ENCODE measurements at places on chromosomes 7 and 10.
A peak's percentile ranks its signal among the peaks of the same experiment; 100 is the strongest.

DNA sequence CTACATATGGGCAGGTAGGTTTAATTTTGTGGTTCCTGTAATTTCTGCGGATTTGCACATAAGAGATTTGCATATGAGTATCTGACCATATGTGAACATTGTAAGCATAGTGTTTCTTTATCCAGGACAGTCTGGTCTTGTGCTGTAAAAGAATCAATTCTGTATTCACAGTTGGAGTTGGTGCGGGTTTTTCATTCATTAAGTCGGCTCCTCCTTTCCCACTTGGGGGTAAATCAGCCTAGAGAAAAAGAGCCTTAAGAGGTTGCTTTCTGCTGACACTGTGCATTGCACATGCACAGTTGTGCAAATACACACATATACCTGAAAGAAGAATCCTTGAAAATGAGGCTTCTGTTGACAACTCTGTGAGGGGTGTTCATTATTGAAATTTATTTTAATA is 6.1 kb upstream of the CYP26C1 start:
- no peak for DNase-seq

DNA sequence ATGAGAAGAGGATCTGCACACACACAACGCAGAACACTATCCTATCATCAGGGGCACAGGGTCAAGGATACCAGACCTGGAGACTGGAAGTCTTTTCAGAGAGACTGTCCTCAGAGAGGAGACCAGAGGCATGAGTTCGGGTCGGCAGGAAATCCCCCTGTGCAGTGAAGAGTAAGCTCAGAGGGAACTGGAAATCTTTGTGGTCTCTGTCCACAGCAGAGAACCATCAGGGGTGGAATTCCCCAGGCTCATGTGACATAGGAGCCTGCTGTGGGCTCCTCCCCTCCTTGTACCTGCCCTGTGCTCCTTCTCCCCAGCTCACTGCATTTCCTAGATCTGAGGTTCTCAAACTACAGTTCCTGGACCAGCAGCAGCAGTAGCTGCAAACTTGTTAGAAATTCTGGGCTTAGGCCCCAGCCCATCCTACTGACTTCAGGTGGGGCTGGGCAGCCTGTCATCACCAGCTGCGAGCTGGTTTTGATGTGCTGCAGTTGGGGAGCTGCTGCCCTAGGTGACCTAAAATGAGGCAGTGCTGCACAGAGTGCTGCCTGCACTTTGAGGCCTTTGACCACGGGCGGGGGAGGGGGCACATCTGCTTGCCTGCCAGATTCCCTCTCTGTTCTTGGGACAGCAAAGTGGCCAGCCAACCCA is 2.4 kb downstream of the ZMIZ2 start:
- DNase-seq = peak; percentile 37

GRCh38 chr7:116929021-116929420 is 24.3 kb upstream of the ST7 start:
- no peak for DNase-seq

DNA sequence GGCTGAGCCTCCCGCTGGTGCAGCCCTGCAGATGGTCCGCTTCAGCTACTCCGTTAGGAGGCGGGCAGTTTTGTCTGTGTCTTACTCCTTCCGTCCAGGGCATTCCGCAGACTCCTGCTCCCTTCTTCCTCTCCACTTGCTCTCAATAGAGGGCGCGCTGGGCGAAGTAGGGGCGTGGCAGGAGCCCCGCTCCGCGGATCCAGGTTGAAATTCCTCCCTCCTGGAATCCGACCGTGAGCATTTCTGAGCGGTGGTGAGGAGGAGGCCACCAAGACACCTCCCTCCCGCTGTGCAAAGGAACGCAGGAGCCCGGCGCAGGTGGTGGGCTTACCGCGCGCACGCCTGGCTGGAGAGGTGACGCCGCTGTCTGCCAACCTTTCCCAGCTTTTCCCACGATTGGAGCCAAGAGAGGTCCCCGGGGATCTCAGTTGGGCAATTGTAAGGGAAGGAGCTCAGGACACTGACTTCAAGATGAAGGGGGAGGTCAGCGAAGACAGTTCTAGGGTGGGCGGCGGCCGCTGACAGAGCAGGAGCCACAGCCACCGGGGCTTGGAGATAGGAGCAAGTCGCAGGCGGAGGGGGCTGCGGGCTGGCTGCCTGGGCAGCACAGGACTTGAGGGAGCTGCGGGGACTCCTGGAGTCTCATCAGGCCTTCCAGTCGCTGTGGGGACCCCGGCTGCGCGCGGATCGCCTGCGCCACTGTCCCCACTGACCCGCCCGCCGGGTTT is 1011.3 kb downstream of the XPNPEP1 start:
- no peak for DNase-seq

- no peak for DNase-seq
Observed at GRCh38 chr7:96670338-96671289, 39.0 kb downstream of the SEM1 start.

- no peak for DNase-seq
Observed at GRCh38 chr7:78863281-78863680, 590.2 kb downstream of the MAGI2 start.

- no peak for DNase-seq
Observed at GRCh38 chr10:37734971-37735370, 122.4 kb downstream of the ZNF248 start.

- peak; percentile 48 for DNase-seq
Observed at GRCh38 chr10:27998178-27998953, 513 bp downstream of the ODAD2 start.

GRCh38 chr7:51138123-51139085 is 178.2 kb downstream of the COBL start:
- DNase-seq = no peak

GRCh38 chr7:104442481-104442880 is 114.1 kb downstream of the LHFPL3 start:
- no peak for DNase-seq

DNA sequence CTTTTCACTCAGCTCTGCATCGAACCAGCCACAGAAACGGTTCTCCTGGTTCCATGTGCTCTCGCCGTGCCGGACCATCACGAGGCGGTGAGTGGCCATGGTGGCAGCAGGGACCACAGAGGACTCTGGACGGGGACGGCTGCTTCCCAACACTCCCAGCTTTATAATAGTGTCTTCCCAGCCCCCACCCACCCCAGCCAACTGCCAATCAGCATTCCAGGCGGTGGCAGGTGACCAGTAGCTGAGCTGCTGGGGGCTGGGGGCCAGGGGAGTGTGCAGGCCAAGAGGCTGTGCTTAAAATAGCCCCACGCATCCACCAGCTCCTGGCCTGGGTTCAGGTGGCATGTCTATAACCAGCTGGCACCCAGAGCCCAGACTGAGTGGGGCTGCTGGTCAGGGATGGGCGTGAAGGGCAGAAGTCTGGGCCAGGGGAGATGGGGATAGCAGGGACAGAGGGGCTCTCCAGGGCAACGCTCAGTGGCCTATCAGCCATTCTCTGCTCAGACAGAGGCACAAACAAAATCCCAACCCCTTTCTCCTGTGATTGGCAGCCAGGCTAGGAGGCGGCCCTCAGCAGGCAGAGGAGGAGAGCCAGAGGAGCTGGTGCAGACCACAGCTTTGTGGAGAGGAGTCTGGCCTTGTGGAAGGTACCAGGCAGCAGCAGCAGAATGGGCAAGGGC is at the start of gene PGAM2:
Gene PGAM2 (minus strand): TSS at position 137 of the 680 bp plus-strand sequence. CDS start 38 bp downstream, at position 99.
- DNase-seq = peak; percentile 47

GRCh38 chr7:80403686-80404241 is 108.1 kb downstream of the GNAT3 start:
- no peak for DNase-seq

GRCh38 chr10:117480097-117480496 is 62.4 kb upstream of the EMX2 start:
- no peak for DNase-seq

- DNase-seq = no peak
Observed at GRCh38 chr10:31034098-31034909, 2.6 kb upstream of the ZNF438 start.

DNA sequence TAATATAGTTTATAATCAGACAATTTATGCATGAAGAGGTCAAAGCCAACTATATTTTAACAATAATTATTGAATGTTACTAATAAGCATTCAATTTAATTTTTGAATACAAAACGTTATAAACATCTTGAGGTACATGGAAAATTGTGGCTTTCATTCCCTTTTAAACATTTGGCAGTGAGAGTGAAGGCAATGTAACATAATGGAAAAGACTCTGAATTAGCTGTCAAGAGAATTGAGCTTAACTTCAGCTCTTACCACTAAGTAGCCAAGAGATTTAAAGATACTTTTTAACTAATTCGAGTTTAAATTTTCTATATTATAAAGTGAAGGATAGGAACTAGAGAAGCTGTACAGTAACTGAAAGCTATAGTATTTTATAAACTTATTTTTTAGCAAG is 98.6 kb downstream of the SEMA3A start:
- no peak for DNase-seq

GRCh38 chr7:129434675-129435318 is 565 bp downstream of the STRIP2 start:
- no peak for DNase-seq

- no peak for DNase-seq
Observed at GRCh38 chr10:86061278-86062197, 305.1 kb downstream of the GRID1 start.

- peak; percentile 65 for DNase-seq
Observed at GRCh38 chr10:12350167-12350872, 973 bp downstream of the CAMK1D start.

- no peak for DNase-seq
Observed at GRCh38 chr7:18458830-18459229, 36.7 kb upstream of the HDAC9 start.

- peak; percentile 20 for DNase-seq
Observed at GRCh38 chr7:149772956-149773434, 393 bp downstream of the ZNF467 start.

DNA sequence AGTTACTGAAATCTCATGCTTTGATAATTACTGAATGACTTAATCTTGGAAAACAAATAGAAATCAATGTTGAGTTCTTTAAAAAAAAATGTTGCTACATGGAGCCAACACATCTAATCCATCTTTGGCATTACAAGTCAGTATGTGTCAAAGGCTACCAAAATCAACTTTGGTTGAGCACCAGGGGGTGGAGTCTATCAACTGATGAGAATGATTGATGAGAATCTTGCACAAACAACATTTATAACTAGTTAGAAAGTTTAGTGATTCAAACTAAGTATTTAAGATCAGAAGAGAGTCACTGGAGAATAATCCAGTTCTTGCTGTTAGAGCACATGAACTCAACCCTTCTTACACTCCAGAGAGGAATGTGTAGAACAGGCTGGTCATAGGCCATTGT is 70.5 kb upstream of the LRRC17 start:
- no peak for DNase-seq

- DNase-seq = no peak
Observed at GRCh38 chr7:106367018-106367420, 82.2 kb upstream of the NAMPT start.

DNA sequence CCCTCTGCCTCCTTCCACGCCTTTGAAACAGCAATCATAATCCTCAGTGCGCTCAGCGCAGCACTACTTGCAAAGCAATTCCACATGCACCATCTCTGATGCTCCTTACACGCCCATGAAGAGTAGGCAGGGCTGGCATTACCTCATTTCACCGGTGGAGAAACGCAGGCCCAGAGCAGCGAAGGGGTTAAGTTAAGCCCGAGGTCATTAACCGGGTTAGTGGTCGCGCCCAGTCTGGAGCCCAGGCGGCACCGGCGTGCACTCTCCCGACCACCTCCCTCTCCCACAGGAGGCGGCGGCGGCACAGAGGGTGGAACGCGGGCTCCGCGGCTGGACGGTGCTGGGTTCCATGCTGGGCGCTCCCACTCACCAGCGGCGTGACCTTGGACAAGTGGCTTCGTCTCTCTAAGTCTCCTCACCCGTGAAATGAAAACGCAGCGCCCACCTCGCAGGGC is 515 bp downstream of the FASTK start:
- no peak for DNase-seq

DNA sequence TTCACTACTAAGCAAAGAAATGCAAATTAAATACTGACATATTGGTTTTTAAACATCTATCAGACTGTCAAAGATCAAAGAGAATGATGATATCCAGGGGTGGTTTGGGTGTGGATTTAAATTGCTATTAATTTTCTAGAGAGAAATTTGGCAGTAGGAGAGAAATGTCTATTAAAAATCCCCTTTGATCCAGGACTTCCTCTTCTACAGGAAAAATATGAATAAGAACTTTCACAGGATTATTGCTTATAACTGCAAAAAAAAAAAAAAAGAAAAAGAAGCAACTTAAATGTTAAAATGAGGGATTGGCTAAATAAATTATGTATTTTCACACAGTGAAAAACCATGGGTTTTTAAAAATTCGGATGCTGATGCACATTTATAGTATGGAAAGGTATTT is 21.0 kb downstream of the CFAP58 start:
- DNase-seq = no peak

GRCh38 chr10:18797286-18797685 is 138.1 kb downstream of the ARL5B start:
- no peak for DNase-seq

- no peak for DNase-seq
Observed at GRCh38 chr7:136847858-136848257, 20.6 kb upstream of the CHRM2 start.

GRCh38 chr7:31027161-31027965 is 24.7 kb upstream of the ADCYAP1R1 start:
- no peak for DNase-seq

GRCh38 chr10:35542303-35542702 is 62.8 kb upstream of the GJD4 start:
- no peak for DNase-seq

GRCh38 chr10:6721480-6721879 is 141.4 kb upstream of the PRKCQ start:
- no peak for DNase-seq

DNA sequence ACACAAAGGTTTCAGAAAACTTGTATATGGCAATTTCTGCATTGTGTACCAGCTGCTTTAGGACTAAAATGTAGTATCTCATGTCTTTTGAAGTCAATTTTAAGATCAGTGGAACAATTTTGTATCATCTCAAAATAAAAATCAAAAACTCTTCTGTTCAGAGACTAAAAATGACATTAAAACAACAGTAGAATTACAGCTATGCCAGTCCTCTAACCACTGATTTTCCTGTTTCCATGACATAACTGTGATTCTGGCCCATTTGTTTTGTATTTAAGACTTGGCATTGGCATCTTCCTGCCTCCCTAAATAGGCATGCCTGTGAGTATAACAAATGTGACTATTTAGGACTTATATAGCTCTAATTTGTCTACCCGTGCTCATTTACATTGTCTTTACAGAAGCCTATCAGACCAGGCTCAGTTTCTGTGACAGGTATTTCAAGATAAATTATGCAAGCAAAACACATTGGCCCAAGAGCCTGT is 29.1 kb upstream of the VPS41 start:
- DNase-seq = no peak

DNA sequence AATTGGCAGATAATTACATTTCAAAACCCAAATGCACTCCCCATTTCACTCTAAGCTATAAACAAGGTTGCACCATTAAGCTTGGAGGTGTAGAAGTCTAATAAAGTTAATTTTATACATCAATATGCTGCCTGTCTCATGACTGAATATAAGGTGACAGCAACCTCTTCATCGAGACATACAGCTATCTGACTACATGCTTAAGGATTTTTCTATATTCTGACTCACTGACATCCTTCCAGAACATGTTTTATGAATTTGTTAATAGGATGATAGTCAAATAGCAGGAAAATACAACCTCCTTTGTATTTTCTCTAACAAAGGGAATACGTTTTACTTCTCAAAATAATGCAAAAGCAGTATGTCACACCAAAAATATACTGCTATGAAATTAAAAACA is 76.6 kb downstream of the NRBF2 start:
- DNase-seq = no peak

- DNase-seq = no peak
Observed at GRCh38 chr7:42174391-42174912, 62.6 kb downstream of the GLI3 start.

Data from CD8-positive, alpha-beta memory T cell (primary cell).